Right renal pelvis (tissue), 4 donors: ENCODE measurements at places on chromosomes 1 and 21.
A peak's percentile ranks its signal among the peaks of the same experiment; 100 is the strongest.

GRCh38 chr1:232797856-232798510, 7.2 kb upstream of the MAP10 start:
- no peak for DNase-seq

- no peak for DNase-seq
Observed at GRCh38 chr1:199687321-199687720, 340.2 kb upstream of the NR5A2 start.

DNA sequence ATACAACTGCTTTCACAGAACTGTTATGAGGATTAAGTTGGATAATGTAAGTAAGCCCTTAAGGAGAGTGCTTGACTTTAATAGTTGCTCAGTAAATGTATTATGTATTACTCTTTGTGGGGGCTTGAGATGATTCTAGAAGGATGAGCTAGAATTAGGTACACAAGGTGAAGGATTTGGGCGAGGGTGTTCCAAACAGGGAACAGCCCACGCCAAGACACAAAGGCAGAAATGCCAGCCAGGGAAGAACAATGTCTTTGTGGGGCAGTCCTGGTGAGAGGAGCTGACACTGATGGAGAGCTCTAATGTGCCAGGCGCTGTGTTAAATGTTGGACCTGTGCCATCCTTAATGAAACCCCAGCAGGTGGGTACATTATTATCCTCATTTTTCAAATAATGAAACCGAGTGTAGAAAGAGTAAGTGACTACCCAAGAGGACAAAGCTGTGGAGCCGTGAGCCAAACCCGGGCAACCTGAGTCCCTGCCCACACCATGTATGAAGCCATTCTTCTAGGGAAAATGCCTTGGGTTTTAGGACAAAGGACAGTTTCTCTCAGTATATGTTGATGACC, 362.4 kb downstream of the HHAT start:
- DNase-seq = no peak

- no peak for DNase-seq
Observed at GRCh38 chr1:183222909-183223308, 36.8 kb downstream of the LAMC2 start.

GRCh38 chr1:5933676-5934057, 58.6 kb downstream of the NPHP4 start:
- DNase-seq = no peak

DNA sequence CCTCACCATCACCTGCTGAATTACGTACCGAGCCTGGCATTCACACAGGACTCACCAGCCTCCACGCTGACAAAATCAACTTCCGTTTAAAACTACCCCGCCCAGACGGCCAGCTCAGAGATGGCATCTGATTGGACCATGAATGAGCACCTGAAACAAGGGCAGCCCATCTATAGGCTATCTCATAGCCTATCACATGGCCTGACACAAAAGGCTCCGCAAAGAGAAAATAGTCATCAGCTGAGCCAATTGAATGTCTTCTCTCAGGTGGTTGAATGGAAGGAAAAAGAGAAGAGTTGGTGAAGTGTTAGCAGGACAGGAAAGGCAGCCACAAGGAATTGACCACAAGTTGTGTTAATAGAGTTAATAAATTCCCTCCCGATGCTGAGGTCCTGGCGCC, 50.6 kb upstream of the ZC3H12A start:
- no peak for DNase-seq

- DNase-seq = no peak
Observed at GRCh38 chr1:10968411-10968826, 44.0 kb upstream of the TARDBP start.

GRCh38 chr1:184615301-184615700, 139.4 kb downstream of the EDEM3 start:
- DNase-seq = no peak

- no peak for DNase-seq
Observed at GRCh38 chr1:53361541-53361961, 33.7 kb upstream of the LRP8 start.

GRCh38 chr1:109963864-109964263, 20.7 kb upstream of the AHCYL1 start:
- no peak for DNase-seq

DNA sequence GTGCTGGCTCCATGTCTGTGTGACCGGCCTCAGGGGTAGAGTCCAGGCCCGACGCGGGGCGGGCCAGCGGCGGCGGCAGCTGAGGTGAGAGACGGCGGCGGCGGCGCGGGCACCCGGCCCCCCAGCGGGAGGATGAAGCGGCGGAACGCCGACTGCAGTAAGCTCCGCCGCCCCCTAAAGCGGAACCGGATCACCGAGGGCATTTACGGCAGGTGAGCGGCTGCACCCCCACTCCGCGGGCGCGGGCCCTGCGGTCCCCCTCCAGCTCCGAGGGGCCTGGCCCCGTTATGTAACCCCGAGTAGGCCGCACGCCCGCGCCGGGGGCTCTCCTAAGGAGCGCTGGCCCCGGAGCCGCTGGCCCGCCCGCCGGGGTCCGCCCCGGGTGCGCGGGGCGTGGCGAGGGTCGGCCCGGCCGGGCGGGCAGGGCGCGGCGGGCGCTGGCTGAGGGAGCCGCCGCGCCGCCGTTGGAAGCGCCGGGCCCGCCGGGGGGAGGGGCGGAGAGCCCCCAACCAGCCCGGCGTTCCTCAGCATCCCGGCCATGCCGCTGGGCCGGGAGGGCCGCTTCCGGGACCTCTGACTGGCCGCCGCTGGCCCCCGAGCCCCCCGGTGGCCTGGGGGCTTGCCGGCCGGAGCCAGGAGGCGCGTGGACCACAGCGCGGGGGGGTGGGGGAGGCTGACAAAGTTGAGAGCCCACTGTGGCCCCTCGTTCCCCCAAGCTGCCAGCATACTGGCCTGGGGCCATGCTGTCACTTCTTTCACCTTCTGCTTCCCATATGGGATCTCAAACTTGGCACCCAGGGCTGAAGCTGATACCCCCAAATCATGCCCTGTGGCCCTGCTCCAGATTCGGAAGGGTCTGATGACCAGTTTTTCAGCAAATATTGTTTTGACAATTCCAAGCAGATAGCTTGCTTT, 527 bp downstream of the MACO1 start:
- DNase-seq = peak; percentile 3

GRCh38 chr1:208235356-208235981, 8.7 kb downstream of the PLXNA2 start:
- DNase-seq = no peak

GRCh38 chr1:228459091-228459993, 27.8 kb upstream of the RNF187 start:
- no peak for DNase-seq

GRCh38 chr21:34967509-34968289, 81.4 kb downstream of the RUNX1 start:
- DNase-seq = no peak

- DNase-seq = no peak
Observed at GRCh38 chr1:56139836-56140235, 439.5 kb downstream of the PLPP3 start.

GRCh38 chr1:97902067-97902466, 18.8 kb downstream of the DPYD start:
- no peak for DNase-seq

DNA sequence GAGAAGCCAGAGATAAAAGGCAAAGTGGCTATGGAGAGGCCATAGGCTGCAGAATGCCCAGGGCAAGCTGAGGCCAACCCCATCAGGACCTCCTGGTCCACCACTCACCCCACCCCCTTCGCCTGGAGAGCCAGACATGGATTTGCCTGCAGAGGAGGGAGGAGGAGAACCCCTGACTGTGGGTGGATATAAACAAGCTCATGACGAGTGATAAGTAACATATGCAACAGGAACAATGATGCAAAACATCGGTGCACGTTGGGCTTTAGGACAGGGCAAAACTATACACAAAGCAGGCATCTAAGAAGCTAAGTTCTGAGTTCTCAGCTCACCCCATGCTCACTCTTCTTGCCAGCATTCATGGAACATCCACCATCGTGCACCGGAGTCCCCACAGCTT, 150.3 kb downstream of the ETS2 start:
- no peak for DNase-seq

DNA sequence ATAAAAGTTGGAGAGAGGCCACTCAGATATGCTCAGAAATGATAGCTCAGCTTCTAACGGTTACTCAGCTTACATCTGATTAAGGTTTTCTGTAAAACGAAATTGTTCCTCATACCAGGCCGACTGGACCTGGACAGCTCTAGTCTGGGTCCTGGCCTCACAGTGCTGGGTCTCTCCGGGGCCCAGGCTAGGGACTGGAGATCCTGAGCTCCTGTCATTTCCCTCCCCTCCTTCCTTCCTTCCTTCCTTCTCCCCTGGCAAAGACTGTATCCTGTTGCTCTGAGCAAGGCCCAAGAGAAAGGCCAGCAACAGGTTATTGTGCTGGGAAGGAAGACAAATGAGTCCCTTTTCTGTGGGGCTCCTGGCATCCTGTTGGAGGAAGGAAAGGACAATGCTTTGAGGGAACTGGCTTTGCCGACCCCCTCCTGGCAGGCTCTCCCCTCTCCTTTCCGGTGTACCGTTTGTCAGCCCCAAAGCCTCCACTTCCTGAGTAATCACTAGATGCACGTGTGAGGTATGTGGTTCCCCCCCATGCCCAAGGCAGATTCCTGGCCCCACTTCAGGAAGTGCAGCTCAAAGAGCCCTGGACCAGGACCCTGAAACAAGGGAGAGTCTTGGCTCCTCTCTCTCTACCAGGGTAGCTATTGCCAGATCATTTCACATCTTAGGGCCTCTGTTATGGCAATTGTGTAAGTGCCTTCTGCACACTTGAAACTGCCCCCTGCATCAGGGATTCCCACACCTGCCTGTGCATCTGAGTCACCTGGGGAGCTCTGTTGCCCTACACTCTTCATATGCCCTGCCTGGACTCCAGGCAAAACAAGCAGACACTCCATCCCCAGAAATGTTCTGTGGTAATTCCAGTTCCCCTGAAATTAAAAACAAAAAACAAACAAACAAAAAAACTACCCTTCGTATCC, 212.7 kb upstream of the FGGY start:
- DNase-seq = no peak

- DNase-seq = no peak
Observed at GRCh38 chr21:43850728-43851295, 14.2 kb upstream of the AGPAT3 start.

DNA sequence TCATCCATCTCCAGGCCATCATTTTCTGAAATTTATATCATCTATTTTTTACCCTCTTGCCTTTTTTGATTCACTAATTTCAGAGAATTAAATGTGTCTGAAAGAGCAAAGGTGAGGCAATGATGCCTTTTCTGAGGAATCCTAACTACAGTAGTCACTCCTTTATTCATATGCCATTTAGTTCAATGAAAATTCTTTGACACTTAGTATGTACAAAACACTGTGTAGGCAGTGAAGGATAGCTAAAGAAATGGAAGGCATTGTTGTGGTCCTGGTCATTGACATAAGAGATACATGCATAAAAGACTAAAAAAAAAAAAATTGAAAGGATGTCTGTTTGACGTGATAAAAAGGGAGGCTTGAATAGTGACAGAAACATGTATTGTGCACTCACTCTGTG, 171.9 kb upstream of the BEND5 start:
- DNase-seq = no peak

DNA sequence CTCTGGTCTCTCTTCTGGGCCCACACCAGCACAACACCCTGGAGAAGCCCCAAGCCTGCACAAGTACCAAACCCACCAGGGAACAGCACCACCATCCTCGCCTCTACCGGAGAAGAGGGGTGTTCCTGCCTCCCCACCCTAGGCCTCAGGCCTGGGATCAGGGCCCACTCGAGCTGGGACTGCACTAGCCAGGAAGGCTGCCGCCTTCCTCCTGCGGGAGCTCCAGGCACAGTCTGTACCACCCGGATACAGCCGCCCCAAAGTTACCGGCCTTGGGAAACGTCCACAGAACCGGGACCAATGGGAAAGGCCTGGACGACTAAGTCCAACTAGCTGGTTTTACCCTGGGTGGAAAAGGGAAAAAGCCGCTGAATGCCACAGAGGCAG, 3.4 kb downstream of the TAL1 start:
- no peak for DNase-seq

GRCh38 chr1:156746406-156746727, 5.1 kb downstream of the HDGF start:
- DNase-seq = no peak

DNA sequence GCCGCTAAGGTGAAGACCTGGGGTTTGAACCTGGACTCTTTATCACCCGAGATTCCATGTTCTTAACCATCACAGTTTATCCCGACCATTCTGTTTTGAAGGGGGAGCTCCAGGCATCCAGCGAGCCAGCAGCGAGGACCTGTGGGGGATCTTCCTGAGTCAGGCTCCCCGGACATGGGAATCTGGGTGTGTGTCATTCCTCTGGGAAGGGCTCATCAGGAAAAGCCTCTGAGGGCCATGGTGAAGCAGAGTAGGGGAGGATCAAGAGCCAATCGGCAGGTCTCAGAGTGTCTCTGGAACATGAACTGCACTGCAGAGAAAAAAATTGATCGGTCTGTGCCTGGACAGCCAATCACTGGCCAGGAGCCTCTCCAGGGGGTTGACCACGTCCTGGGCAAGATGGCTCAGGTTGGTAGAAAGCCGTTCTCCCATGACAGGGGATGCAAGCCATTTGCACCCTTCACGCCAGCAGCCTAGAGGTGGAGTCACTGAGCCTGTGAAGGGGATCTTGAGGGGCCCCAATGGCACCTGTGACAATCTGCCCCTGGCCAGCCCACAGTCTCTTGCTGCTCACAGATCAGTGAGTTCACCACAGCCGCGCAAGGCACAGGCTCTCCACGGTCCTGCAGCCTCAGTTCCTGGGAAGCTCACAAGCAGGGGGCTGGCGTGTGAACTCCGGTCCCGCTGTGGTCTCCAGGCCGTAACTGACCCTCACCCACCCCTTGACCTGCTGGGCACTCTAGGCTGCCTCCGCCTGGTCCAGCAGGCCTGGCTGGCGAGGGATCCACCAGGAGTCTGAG, 20.4 kb upstream of the ACTRT2 start:
- DNase-seq = no peak

DNA sequence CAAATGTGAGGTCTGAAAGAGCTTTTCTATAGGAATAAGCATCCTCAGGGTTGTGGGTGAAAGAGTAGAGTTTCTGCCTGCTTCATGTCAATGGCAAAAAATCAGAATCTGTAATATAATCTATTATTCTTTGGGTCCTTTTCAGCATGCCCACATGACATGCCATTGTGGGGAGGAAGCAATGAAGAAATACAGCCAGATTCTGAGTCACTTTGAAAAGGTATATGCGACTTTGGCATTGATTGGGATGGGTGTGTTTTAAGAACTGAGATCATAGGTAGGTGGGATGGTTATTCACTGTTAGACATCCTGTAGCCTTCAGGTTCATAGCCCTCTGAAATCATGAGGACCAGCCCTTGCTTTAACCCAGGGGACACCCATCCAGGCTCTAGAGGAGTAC, 1.8 kb downstream of the IL20 start:
- no peak for DNase-seq

DNA sequence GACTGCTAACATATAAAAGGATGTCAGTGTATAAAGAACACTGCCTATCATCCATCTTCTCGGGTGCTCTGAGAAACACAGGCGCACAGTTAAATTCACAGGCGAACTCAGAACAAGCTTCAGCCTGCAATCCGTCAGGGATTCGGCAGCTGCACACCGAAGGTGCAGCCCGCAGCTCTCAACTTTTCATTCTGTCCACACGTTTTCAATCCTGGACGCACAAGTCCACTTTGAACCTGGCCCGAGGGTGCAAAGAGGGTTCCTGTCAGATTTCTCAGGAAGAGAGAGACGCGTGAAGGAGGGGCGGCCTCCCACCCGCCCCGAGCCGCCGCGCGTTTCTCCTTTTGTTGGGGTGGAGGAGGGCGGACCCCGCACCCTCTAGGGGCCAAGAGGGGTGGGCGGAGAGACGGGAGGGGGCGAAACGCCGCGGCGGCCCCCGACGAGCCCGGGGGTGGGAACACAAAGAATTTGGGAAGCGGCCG, 724 bp downstream of the DOCK7 start:
- DNase-seq = no peak
